ENCODE measurements at places on chromosomes 13 and 19. TPM values are rescaled to one million over a fixed set of nuclear protein-coding genes. Genes with fewer than 3 reads are reported as not detected.

- DNase-seq = no peak
These were observed at the start of gene SHISA2 for GRCh38 chr13:26051657-26052311. SHISA2 (minus strand) TSS chr13:26052016; CDS start chr13:26050975, 1,041 bp downstream.

- DNase-seq = no peak
These were observed 18.3 kb downstream of the SAFB start for GRCh38 chr19:5641171-5641570.

DNA sequence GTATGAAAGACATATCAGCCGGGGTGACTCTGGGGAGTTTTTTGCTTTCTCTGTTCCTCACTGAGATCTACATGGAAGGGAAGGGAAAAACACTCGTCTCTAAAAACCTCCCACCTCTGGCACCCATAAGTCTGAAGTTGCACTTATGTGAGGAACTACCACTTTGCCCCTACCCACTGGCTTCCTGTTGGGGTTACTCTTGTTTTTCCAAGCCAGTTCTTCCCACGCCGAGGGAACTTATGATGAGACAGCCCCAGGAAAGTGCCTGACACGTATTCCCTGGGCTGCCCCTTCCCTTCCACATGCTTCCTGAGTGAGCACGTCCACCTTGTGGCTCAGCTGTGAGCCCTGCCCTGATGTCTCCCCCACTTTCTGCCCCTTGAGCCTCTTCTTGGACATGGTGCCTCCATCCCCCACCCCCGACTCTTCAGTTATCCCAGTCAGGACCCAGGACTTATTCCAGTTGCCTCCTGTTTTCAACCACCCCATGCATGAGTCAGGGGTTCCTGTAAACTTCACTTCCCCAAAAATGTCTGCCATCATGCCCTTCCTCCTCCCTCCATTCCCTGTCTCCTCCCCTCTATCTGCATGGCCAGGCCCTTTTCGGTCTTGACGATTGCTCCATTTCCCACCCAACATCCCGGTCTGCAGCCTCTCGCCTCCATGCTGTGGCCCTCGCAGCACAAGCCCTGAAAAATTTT is 5.1 kb upstream of the SIGLEC7 start:
- no peak for DNase-seq

- DNase-seq = no peak
These were observed 1703.2 kb downstream of the EFNB2 start for GRCh38 chr13:104832231-104832630.

NXNL1 gene
- not detected for total RNA-seq

- no peak for DNase-seq
These were observed 27.4 kb downstream of the TFDP1 start for GRCh38 chr13:113611996-113612395.

LILRB3 gene
- 11.5 TPM for total RNA-seq

DNA sequence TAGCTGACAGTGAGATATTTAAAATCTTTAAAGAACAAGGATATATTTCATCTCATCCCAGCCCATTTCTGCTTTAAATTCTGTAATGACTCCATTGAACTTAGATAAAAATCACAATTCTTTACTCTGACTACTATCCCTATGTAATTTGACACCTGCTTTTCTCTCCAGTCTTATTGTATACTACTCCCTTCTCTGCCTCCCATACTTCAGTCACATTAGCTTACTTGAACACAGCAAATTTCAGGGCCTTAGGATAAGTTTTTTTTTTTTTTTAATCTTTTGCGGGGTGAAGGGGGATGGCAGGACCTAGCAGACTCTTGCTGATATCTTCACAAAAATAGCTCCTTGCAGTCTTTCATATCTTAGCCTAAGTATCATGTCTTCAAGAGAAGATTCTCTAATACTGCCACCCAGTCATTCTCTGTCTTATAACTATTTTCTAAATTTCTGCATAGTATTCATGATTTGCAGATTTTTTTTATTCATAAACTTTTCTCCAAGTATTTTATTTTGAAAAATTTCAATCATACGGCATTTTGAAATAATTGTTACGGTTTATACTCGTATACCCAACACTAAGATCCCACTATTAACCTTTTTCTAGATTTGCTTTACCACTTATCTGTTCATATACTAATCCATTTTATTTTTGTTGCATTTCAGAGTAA is 151.4 kb downstream of the PCCA start:
- no peak for DNase-seq

- DNase-seq = no peak
These were observed 149.2 kb upstream of the RNF113B start for GRCh38 chr13:98326291-98326690.

MYO1F gene
- 11.3 TPM for total RNA-seq

- DNase-seq = no peak
These were observed 18.3 kb downstream of the KDM4B start for GRCh38 chr19:4987256-4987655.

DNA sequence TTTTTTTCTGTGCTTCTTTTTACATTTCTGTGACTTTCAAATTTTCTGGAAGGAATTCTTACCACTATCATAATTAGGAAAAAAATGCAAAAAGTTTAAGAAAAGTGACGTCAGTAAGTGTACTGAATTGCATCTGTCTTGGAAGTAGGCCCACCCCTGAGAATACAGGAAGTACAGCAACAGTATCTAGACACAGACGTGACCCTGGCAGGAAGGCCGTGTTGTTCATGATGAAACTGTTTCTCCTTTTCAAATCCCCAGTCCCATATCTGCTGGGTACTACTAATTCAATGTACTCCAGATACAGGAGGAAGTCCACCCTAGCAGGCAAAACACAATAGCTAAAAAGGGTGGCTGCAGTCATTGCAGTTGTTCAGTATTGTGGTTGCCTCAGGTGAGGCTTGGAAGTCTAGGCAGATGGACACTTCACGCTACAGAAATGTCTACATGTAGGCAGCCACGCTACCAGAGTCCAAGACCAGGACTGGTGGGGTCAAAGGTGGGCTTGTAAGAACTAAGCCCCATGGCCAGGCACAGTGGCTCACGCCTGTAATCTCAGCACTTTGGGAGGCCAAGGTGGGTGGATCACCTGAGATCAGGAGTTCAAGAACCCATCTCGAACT is 49.6 kb upstream of the MED4 start:
- DNase-seq = no peak
